Skeletal muscle cell (primary cell): ENCODE measurements at places on chromosomes 3 and 15.

DNA sequence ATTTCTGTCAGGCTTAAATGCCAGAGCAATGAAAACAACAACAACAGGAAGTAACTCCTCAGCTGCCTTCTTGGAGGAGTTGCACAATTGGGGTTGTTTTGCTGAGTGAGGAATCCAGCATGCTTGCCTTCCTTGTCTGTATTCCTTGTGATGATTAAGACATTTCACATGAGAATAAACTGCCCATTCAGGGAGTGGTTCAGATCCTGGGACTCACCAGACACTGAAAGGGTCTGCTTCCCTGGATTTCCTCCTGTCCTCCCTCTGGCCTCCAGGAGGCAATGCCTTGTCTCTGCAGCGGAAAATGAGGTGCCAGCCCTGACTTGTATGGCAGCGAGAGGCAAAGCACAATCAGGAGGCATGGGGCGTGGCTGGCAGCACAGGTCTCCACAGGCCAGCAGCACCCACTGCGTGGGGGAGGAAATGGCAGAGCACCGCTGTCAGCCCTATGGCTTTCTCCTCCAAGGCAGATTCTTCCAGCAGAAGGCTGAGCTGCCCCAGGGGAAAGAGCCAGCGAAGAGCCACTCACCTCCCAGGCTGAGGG lies 41.5 kb downstream of the RBP2 start:
- peak; percentile 39 for DNase-seq

GRCh38 chr15:83694015-83694414 lies 40.1 kb downstream of the ADAMTSL3 start:
- no peak for DNase-seq

GRCh38 chr15:69478259-69478781 lies 25.7 kb downstream of the RPLP1 start:
- no peak for DNase-seq

- DNase-seq = no peak
These were observed 67.0 kb downstream of the MGLL start for GRCh38 chr3:127755305-127755681.

GRCh38 chr3:153070511-153070868 lies 91.5 kb upstream of the RAP2B start:
- DNase-seq = no peak

DNA sequence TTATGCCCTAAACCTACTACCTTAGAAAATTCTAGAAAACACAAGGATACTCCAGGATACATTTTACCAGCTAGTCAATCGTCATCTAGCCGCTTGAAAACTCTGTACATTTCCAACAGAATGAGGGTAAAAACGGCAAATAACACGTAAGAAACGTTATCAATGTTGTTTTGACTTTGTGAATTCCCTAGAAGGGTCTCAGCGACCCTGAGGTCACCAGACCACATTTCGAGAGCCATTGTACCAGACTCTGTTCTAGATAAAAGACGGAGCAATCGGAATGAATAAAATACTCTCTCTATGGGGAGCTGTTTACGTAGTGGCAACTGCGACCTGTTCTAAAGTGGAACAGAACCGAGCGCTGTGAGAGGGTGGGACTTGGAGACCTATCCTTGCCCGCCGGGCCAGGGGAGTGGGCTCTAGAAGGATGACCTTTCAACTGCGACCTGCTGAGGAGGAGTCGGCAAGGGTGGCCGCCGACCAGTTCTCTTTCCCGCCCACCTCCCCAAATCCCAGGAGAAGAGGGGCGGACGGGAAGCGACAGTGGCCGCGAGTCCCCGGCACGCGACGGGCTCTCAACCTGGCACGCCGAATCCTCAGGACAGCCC lies 778 bp upstream of the AP4E1 start:
- DNase-seq = no peak

GRCh38 chr3:123333401-123333800 lies 115.5 kb downstream of the ADCY5 start:
- DNase-seq = no peak

GRCh38 chr3:127137113-127137512 lies 55.8 kb upstream of the PRR23E start:
- no peak for DNase-seq

DNA sequence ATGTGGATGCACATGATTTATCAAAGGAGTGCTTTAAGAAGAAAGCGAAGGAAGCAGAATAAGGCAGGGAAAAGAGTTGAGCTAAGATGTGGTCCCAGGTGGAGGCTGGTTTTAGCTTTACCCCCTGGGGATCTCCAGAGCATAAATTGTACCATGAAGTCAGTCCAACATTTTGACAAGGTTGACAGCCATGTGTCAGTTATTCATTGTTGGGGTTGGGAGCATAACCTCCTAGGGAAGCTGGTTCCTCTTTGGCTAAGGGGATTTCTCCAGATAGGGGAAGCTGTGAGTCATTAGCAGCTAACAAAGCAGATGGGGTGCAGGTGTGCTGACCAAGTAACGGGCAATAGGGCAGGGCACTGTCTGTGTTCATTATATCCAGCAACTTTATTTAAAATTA lies 123.7 kb upstream of the IGSF10 start:
- no peak for DNase-seq

DNA sequence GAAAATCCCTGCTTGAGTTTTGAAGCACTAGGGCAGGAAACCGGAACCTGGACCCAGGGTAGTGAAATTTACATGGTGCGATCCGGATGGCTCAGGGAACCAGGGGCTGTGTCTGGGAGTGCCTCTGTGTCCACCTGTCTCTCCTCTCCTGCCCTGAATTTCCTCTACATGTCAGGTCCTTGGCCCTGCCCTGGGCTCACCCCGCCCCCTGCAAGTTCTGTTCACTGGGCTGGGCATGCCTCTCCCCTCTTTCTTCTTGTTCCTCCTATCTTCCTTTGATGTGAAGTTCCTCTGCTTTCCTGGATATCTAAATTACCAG lies 435.9 kb upstream of the RBMS3 start:
- no peak for DNase-seq

- DNase-seq = no peak
These were observed 4.6 kb upstream of the AMOTL2 start for GRCh38 chr3:134378818-134379217.
